Muscle of arm (tissue), 14 donors: ENCODE measurements at places on chromosomes 3 and 15.

DNA sequence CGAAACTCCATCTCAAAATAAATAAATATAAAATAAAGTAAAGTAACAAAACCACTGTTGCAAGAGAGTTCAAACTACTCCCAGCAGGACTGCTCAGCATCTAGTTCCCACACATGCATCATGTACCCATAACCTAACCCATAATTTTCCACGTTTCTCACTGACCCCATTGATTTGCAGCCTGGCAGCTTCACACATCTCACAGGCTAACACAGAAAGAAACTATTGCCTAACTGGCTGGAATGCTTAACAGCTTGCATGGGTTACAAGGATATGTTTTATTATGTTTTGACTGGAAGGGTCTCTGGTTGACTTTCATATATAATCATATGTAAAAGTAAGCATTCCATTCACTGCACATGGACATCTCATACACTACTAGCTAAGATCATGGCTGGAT is 55.6 kb upstream of the TBC1D23 start:
- DNase-seq, result no peak

DNA sequence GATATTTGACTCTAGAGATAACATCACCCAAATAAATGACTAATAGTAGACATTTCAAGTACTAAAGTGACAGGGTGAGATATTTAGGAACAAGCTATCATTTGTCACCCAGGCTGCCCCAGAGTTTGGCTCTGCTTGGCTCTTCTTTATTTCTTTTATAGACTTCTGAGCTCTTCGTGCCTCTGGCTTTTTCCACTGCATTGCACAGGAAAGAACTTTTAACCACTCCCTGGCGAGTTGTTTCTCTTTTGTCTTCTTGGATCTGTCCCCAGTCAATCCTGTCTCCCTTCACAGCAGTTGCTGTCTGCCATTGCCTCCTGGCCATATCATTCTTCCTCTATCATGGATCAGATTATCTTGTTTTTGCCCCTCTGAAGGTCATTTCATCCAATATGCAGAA is 339.2 kb upstream of the DCBLD2 start:
- no peak for DNase-seq

DNA sequence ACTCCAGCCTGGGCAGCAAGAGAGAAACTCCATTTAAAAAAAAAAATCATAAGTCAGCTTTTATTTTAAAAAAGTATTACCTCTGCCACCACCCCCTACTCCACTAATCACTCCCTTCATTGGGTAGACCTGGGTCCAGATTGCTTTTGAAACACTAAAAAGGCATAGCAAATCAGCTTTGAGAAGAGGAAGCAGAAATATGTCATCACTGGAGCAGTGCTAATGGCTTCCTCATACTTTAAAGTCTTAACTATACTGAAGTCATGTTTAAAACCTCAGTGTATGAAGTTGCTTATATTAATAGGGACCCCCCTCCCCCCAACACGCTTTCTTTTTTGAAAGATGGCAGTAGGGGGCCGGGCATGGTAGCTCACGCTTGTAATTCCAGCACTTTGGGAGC is 1.0 kb upstream of the HTR3D start:
- no peak for DNase-seq

DNA sequence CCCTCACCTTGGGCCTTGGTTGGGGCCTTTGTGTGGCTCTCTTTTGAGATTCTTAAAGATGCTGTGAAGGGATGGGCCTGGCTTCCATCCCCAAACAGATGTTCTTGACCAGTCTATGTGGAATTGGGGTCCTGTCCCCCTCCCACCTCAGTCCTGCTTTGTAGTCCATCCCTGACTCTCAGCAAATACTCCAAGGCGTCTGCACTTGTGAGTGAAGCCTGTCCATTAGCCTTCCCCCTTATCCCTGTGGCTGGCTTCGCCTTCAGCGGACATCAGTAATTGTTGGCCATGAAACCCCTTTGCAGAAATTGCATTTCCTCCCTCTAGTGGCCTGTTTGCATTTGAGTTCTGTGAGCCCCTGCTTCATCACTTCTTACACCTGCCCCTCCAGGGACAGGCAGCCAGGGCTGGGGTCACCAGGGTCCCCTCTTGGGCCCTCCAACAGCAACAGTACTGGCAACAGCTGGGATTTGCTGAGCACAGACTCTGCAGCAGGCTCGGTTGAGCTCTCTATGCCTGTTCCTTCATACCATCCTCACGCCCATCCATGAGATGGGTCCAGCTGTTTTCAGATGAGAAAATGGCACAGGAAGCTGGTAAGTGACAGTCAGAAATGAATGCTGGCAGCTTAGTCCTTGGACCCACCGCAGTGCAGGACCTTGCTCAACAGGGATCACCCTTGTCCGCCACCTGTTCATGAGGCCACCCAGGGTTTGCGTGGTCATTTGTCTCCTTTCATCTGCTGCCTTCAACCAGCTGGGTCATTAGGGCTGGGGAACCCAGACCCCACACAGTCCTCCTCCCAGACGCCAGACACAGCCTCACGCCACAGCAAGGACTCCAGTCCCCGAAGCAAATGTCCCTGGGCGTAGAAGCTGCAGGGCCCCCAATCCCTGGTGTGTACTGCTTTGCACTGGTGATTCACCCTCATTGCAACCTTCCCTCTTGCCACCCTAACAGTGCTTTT is 8.9 kb upstream of the LRRK1 start:
- DNase-seq, result peak; percentile 44

DNA sequence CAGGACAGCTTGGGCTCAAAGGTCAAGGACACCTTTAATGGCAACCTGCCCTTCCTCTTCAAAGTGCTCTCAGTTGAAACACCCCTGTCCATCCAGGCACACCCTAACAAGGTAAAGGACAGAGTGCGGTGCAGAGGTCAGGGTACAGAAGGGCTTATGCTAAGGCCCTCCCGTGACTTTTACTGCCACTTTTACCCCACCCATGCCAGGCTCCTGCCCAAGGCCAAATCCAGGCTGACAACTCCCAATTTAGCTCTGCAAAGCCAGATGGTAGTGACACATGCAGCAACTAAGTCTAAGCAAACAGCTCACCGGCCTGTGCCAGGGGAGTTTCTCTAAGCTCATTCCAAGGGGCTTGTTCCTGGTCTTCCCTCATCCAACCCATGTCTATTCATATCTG is 1.6 kb downstream of the MPI start:
- no peak for DNase-seq

DNA sequence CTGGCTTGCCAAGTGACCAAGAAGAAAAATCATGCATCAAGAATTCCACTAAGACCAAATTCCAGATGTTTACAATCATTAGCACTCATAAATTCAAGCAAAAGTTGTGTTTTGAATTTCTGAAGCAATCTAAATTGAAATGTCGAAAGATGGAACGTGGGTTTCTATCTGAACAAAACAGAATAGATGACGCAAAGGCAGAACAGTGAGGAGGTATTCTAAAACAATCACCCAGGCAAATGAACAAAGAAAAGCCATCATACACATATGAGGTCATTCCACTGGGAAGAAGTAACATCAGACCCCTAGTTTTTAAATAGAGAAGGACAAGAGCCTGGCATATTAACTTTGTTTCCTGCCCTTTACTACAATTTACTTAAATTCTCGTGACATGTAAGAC is 58.0 kb downstream of the MCF2L2 start:
- DNase-seq, result no peak

GRCh38 chr3:120420360-120420759 is 30.4 kb downstream of the FSTL1 start:
- DNase-seq, result no peak

GRCh38 chr3:13141991-13142412 is 68.8 kb upstream of the IQSEC1 start:
- peak; percentile 59 for DNase-seq

DNA sequence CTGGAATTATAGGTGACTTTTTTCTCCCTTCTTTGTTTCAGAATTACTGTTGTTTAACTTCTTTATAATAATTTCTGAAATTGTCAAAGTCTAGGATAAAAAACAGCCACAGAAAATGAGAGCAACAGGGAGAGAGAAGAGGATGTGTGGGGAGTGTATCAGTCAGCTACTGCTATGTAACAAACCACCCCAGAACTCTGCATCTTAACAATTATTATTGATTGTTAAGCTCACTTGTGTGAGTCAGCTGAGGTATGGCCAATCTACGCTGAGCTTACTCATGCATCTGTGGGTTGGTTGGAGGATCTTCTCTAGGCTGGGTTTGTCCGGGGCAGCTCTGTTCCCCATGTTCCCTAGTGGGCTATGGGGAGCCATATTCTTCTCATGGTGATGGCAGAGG is 43.7 kb upstream of the CDV3 start:
- no peak for DNase-seq

- no peak for DNase-seq
These were observed 106.2 kb downstream of the TLE3 start for GRCh38 chr15:69991551-69991980.

GRCh38 chr3:156433910-156434309 is 121.0 kb downstream of the SSR3 start:
- no peak for DNase-seq

GRCh38 chr3:168104361-168104760 is 8.6 kb upstream of the GOLIM4 start:
- no peak for DNase-seq

DNA sequence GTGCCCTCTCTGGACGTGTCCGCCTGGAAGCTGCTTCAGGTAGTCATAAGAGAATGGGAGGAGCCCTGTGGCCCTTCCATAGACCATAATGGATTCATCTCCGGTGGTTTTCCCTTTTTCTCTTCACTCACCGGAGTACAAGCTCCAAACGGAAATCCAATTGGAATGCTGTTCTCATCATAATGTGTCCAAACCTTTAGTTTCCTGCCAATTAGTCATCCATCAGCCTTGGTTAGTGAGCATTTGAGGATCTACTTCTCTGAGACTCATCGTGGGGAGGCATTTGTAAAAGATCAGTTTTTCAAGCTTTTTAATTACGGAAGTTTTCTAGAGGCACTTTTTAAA is 34.9 kb downstream of the ABHD2 start:
- no peak for DNase-seq

- no peak for DNase-seq
These were observed 8.3 kb upstream of the VILL start for GRCh38 chr3:37982331-37982730.

DNA sequence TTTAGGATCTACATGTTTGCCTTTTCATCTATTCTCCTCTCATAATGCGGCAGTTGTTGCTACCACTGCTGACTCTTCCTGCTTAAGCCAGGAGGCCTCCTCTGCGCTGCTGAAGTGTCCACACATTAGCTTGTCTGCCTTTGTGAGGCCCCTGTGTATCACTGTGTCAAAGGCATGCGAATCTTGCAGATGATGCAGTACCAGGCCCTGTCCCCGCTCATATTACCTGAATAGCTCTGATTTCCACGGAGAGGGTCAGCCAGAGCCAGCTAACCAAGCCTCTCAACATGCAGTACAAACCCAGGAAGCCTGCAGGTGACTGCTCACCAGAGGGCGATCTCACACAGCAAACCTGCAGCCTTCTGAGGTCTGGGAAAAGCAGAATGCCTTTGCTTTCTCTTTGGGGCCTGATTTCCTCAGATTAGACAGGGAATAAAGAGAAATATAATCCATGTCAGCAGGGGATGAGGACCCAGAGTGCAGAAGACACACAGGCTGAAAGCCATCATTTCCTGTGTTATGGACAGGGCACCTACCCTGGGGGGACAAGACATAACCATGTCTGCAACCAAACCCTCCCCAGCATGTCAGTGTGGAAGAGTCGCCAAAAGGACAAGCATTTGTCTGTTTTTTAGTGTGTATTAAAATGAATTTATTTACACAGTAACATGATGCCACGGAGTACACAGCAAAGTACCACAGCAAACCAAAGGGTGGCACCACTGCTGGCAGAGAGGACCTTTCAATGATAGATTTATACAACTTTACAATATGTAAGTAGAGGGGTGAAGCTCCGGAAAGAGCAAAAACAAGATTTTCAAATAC is 36.8 kb upstream of the TSPAN3 start:
- DNase-seq, result peak; percentile 60

- DNase-seq, result no peak
These were observed 205.7 kb downstream of the XXYLT1 start for GRCh38 chr3:195065142-195065863.

GRCh38 chr3:19342389-19342788 is 194.1 kb downstream of the KCNH8 start:
- no peak for DNase-seq

- DNase-seq, result no peak
These were observed 435.6 kb downstream of the GOLGA6L6 start for GRCh38 chr15:20106026-20106425.

GRCh38 chr3:30305021-30305420 is 301.4 kb upstream of the TGFBR2 start:
- no peak for DNase-seq

GRCh38 chr3:32285891-32286290 is 47.4 kb downstream of the CMTM8 start:
- no peak for DNase-seq

DNA sequence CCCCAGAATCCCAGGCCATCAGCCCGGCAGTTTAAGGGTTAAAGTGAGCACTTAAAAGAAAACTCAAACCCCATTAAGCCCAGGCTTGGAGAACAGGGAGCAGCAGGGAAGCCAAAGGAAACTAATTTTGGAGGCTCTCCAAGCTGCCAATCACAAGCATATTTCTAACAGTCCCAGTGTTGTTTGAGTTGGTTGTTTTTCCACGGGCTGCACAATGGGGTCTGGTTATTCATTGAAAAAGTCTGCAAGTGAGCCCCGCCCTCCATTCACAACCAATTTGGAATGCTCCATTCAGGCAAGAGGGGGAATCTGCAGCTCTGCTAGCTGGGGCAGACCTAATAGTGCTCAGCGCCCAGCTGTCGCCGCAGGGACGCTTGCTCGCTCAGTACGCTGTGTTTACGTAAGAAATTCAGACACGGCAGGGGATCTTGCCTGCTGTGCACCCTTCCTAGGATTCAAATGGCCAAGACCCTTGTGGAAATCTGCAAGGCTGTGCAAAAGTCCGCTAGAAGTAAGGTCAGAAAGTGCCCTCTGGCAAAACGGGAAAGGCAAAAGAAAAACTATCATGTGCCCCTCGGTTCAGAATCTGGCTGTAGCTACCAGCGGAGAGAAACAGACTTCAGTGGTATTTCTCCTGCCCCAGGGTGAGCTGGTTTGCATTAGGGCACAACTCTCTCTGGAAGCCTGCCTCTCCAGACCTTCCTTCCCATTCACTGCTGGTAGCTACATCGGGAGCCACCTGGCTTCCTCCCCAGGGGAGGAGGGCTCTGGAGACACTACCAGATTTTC is 11.0 kb downstream of the ETV5 start:
- peak; percentile 80 for DNase-seq

DNA sequence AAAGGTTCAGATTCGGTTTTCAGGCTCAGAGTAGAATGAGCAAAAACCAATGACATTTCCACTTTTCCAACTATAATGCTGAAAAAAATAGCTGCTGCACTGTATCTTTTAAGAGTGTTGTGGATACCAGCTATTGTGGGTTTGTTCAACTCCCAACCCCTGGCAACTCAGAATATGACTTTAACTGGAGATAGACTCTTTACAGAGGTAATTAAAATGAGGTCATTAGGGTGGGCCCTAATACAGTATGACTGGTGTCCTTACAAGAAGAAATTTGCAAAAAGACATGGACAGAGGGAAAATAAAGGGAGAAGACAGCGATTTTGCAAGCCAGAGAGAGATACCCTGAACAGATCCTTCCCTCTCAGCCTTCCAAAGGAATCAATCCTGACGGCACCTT is 39.5 kb downstream of the ANKRD28 start:
- no peak for DNase-seq

- DNase-seq, result no peak
These were observed 24.6 kb downstream of the SIDT1 start for GRCh38 chr3:113556946-113557335.
